ENCODE measurements at places on chromosomes 12 and 14.

GRCh38 chr14:32677129-32677780 is 261.4 kb upstream of the NPAS3 start:
- DNase-seq: no peak

- no peak for DNase-seq
These were observed 189.7 kb downstream of the BCAT1 start for GRCh38 chr12:24759155-24759554.

DNA sequence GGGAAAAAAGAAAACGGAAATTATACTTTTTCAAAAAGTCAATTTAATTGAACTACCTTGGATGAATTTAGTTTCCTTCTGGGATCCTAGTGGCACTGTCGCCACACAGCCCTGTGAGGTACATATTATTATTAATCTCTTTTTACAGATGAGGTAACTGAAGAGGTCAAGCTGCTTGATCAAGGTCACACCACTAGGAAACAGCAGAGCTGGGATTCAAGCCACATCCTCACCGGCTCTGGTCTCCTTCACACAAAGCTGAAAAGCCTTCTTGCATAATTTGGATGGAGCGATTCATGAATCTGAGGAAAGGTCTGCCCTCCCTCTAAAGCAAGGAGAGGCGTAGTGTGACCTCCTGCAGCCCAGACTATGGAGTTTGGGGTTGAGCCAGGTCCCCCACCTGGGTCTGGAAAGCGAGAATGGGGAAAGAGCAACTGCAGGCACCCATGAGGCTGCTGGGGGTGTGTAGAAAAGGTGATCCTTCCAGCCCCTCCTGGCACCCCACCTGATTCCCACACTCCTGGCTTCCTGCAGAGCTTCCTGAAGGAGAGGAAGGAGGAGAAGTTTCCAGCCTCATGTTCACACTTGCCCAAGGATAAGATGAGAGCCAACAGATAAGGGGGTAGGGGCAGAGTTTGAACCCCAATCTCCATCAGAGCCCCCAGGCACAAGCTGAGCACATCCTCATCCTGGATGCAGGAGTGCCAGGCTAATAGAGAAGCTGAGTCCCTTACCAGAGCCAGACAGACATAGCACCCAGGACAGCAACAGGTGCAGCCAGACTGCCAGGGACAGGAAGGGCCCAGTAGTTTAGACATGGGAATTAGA is 3.9 kb upstream of the KRT79 start:
- no peak for DNase-seq

DNA sequence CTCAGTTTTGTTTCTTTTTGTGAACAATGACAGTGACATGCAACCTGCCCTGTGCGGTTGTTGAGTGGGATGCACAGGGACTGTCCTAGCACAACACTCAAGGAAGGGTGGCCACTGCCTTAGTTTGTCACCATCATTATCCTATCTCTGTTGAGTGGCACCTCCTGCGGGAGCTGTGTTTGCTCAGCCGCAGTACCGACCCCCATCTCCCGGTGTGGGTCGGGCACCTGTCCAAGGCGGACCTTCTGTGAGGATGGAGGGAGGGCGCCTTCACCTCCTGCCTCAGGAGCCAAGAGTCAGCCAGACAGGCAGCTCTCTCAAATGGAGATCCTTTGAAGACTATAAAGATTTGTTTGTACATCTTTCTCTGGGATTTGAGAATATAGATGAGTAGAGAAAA is 142.1 kb downstream of the TSPAN9 start:
- DNase-seq: no peak

GRCh38 chr14:52948039-52948438 is 2.8 kb downstream of the FERMT2 start:
- DNase-seq: no peak

DNA sequence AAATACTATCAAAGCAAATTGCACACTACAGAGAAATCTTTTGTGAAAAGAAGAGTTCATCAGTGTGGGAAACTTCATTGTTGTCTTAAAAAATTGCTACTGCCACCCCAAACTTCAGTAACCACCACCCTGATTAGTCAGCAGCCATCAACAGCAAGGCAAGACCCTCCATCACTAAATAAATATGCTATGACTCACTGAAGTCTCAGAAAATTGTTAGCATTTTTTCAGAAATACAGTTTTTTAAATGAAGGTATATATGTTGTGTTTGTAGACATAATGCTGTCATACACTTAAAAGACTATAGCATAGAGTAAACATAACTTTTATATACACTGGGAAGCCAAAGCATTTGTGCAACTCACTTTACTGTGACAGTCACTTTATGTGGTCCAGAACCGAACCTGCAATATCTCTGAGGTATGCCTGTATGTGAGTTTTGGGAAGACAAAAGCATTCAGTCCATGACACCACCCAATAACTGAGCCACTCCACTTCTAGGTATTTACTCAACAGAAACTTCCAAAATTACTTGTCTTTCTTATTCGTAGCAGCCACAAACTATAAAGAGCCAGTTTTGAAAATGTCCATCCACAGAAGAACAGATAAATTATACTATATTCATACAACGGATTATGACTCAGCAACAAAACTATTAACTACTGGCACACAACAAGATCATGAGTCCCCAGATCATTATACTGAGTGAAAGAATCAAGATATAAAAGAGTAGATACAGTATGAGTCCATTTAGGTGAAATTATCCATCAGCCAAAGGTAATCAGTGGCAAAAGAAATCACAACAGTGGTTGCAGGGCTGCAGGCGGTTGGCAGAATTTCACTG is 649.6 kb downstream of the BCL11B start:
- no peak for DNase-seq

Measured in GM20000 (cell line).